ENCODE measurements at places on chromosomes 4 and X.

- no peak for DNase-seq
Observed at GRCh38 chr4:89000844-89001360, 56.1 kb downstream of the FAM13A start.

DNA sequence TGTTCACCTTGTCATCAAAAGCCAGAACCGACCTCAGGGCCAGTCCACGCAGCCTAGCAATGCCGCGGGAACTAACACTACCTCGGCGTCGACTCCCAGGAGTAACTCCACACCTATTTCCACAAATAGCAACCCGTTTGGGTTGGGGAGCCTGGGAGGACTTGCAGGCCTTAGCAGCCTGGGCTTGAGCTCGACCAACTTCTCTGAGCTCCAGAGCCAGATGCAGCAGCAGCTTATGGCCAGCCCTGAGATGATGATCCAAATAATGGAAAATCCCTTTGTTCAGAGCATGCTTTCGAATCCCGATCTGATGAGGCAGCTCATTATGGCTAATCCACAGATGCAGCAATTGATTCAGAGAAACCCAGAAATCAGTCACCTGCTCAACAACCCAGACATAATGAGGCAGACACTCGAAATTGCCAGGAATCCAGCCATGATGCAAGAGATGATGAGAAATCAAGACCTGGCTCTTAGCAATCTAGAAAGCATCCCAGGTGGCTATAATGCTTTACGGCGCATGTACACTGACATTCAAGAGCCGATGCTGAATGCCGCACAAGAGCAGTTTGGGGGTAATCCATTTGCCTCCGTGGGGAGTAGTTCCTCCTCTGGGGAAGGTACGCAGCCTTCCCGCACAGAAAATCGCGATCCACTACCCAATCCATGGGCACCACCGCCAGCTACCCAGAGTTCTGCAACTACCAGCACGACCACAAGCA lies 898 bp downstream of the UBQLN2 start:
- DNase-seq, result no peak

- no peak for DNase-seq
Observed at GRCh38 chr4:61934198-61934597, 734.1 kb downstream of the ADGRL3 start.

DNA sequence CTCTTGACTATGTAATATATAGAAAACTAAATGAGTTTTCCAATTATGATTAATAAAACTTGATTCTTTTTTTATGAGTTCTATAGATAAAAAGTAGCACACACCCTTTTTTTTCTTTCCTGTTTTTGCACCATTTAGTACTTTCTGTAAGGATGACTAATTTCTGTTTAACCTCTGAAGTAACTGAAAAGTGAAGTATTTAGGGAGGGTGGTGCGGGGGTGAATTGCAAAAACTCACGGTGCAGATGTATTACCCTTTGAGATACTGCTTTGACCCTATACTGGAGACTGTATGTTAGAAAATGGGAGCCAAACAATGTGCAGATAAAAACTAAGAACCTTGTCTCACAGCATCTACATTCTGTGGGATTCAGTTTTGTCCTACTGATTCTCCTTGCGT lies 471.6 kb downstream of the DTHD1 start:
- no peak for DNase-seq

GRCh38 chrX:20863649-20864048 lies 510.6 kb upstream of the CNKSR2 start:
- no peak for DNase-seq

- DNase-seq, result no peak
Observed at GRCh38 chrX:110133735-110134370, 130.9 kb downstream of the TMEM164 start.
